ENCODE measurements at places on chromosomes 5 and 9.

GRCh38 chr5:109959652-109960051 lies 269.9 kb downstream of the MAN2A1 start:
- DNase-seq, result no peak

- DNase-seq, result no peak
These were observed 173.8 kb downstream of the MAST4 start for GRCh38 chr5:66769839-66770617.

DNA sequence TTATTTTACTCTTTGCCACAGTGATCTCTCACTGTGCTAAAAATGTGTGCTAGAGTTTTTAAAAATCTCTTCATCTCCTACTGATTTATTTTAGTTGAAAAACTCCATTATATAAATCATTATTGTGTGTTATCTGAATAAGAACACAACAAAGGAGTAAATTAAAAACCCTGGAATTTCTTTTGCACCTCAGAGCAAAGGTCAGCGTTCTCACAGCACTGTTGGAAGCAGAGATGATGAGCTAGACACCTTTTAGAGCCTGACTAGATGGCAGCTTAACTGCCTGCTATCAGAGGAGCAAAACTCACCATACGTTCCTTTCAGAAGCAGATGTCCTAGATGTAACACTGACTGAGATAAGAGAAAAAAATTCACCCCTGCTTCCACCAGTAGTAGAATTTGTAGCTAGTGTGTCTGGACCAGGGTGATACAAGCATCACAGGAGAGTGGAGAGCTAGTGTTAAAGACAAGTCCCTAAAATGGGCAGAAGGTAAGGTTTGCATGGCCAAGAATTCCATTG lies 147.1 kb downstream of the ENTREP1 start:
- no peak for DNase-seq

DNA sequence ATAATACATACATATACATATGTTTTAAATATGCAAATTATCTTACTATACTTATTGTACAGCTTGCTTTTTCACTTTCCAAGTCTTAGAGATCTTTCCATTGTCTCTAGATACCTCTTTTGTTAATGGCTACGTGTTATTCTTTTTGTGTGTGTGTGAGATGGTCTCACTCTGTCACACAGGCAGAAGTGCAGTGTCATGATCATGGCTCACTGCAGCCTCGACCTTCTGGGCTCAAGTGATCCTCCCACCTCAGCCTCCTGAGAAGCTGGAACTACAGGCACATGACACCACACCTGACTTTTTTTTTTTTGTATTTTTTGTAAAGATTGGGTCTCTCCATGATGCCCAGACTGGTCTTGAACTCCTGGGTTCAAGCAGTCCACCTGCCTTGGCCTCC lies 2.8 kb downstream of the OSMR start:
- no peak for DNase-seq

- no peak for DNase-seq
These were observed 85.4 kb upstream of the MIER3 start for GRCh38 chr5:57037355-57037754.

DNA sequence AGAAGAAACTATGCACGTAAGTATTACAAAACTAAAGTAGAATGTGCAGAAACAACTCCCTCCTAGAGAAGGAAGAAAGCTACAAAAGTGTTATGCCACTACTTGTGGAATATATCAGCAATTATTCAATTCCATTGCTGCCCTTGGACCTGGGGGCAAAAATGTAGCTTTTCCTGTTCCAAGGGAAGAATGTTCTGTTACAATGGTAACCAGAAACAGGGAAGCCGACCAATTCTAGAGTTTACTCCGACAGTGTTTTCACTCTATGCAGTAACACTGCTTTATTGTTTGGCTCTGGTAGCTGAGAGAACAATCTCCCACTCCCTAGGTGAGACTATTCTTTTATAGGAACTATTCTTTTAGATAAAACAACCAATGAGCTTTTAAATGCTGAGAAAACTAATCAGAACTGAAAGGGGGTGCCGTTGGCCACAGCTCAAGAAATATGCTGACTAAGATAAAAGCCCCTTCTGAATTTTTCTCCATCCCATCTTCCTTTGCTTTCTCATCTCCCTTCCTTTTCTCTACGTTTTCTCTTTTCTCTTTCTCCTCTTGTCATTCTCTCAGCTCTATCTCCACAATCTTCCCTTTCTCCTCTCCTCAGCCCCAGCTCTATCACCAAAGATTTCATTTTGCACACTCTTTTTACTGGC lies 54.1 kb downstream of the SLC1A3 start:
- no peak for DNase-seq

GRCh38 chr9:76996700-76997099 lies 22.8 kb upstream of the FOXB2 start:
- DNase-seq, result no peak
